ENCODE measurements at places on chromosomes 4 and X.

DNA sequence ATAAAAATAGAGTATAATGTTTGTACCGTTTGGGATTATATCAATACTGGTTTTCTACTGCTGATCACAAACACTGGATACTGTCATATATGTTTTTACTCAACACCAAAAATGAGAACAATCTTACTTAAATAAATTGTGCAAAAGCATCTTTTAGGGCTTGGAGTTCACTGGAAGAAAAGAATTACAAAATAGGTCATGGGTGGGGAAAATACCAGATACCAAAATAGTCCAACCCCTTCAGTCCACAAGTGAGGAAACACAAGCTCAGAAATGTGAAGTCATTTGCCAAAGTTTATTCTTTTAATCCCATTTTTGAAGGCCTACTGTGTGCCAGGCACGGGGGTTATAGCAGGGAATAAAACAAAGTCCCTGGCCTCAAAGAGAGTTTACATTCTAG lies 64.4 kb downstream of the ADGRG2 start:
- no peaks in the 10 kb centered on the region for H3K4me1 ChIP-seq
- H3K27ac ChIP-seq, result no peak overlapping the region

GRCh38 chr4:161992317-161992716 lies 171.5 kb downstream of the FSTL5 start:
- no peaks in the 10 kb centered on the region for H3K36me3 ChIP-seq
- H3K4me1 ChIP-seq, result no peaks in the 10 kb centered on the region
- H3K27ac ChIP-seq, result no peak overlapping the region
- H3K27me3 ChIP-seq, result no peaks in the 10 kb centered on the region

DNA sequence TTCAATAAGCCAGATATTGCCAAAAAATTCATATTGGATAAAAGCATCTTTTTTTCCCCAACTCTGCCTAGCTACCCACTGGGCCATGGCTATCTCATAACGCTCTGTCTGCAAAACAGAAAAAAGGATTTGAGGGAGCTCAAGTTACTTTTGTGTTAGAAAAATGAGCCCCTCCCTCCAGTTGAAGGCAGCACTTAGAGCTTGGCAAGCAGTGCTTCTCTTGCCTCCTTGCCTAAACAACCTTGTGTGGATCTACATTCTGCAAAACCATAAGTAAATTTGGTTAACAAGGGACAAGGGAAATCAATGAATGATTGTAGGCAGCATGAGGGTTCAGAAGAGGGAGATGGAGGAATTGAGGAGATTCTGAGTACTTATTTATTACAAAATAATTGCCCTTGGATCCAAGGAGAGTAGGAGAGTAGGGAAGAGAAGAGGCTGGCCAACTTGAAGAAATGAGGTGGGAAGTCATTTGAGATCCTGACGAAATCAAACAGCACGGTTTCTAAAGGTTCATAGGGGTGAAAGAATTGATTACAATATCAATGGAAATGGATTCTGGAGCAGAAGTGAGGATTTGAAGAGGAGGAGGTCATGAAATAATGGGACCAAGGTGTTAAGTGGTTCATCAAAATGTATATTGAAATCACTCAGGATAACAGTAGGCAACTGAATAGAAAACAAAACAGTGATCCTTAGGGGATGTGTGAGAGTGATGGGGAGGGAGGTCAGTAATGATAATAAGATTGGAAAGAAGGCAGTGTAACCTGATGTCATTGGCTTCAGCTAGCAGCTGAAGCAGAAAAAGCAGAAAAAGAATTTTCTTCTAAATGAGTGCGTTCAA lies 434.8 kb upstream of the IGFBP7 start:
- H3K27ac ChIP-seq, result no peak overlapping the region
- H3K27me3 ChIP-seq, result no peaks in the 10 kb centered on the region
- no peak for DNase-seq
- no peaks in the 10 kb centered on the region for H3K4me1 ChIP-seq
- no peak overlapping the region for H3K4me3 ChIP-seq
- H3K36me3 ChIP-seq, result no peaks in the 10 kb centered on the region

DNA sequence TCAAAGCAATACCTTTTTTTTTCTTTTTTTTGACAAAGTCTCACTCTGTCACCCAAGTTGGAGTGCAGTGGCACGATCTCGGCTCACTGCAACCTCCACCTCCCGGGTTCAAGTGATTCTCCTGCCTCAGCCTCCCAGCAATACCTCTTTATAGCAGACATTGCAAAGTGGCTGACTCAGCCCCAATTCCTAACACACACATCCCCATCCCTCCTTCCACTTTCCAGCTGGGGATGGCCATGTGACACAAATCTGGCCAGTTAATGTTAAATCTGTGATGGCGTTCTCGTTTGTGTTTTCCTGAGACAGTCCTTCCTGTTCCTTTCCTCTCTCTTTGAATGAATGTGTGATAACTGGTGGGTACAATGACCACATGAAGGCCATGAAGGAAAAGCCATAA lies 276.2 kb upstream of the KLF3 start:
- no peaks in the 10 kb centered on the region for H3K27me3 ChIP-seq
- H3K4me1 ChIP-seq, result no peaks in the 10 kb centered on the region
- no peak for DNase-seq

Data from HCT116 (cell line).